ENCODE measurements at places on chromosomes 12 and 14. TPM values are rescaled to one million over a fixed set of nuclear protein-coding genes. Genes with fewer than 3 reads are reported as not detected.

ACOT4 gene
- total RNA-seq, result 9.9 TPM

LTB4R2 gene
- total RNA-seq, result 6.9 TPM

LPAR5 gene
- 0.88 TPM for total RNA-seq

GRCh38 chr12:17372508-17372907 lies 717.5 kb downstream of the RERGL start:
- DNase-seq, result no peak

DNA sequence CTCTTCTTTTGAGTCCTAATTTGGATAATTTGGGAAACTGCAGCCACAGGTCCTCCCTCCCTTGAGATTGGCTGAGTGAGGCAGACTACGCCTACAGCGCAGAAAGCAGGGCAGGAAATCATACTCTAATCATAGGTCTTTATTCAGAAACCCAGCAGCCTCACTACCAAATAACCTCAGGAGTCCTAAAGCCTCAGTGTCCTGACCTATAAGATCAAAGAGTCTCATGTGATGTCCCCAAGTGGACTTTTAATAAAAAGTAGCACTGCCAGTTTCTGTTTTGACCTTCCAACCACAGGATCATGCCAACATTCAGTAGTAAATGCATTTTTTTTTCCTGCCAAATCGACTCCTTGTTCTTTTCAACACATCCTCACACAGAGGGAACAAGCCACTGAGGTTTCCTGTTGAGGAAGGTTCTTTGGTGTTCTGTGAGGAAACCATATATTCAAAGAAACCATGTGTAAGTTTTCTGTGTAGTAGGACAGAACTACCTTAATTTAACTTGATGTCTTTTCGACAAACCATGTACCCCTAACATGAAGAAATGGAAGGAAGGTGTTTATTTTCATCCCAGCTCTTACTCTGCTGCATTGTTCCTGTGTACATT lies 72.2 kb downstream of the VCPKMT start:
- DNase-seq, result peak; percentile 47

GRCh38 chr12:109157986-109158385 lies 41.6 kb downstream of the ACACB start:
- peak; percentile 43 for DNase-seq
